Activated T-helper 9 cell treated with anti-CD3 and anti-CD28 coated beads, Interleukin-2, amount 50 U/mL, for 16 hours (primary cell): ENCODE measurements at places on chromosomes 4 and X.

GRCh38 chrX:20143561-20143960 lies 1.9 kb upstream of the EIF1AX start:
- no peak for DNase-seq

GRCh38 chrX:112997991-112998390 lies 157.4 kb upstream of the AMOT start:
- DNase-seq: no peak

- DNase-seq: no peak
Observed at GRCh38 chr4:54165011-54165410, 64.1 kb upstream of the PDGFRA start.

DNA sequence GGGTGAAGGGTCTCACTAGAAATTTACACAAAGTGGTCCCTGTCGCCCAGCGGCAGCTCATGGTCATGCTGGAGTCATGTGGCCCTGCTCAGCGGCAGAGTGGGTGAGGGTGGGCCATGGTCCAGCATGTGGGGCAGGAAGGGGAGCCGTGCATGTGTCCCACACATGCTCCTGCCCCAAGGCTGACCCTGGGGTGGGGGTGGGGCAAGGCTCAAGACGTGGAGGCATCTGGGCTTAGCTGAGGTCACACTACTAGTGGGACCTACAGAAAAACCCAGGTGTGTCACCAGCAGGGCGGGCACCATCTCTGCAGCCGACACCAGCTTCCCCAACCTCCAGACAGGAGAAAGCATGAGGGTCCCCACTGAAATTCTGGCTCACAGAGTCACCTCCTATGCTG lies 42.4 kb downstream of the EVC start:
- no peak for DNase-seq

DNA sequence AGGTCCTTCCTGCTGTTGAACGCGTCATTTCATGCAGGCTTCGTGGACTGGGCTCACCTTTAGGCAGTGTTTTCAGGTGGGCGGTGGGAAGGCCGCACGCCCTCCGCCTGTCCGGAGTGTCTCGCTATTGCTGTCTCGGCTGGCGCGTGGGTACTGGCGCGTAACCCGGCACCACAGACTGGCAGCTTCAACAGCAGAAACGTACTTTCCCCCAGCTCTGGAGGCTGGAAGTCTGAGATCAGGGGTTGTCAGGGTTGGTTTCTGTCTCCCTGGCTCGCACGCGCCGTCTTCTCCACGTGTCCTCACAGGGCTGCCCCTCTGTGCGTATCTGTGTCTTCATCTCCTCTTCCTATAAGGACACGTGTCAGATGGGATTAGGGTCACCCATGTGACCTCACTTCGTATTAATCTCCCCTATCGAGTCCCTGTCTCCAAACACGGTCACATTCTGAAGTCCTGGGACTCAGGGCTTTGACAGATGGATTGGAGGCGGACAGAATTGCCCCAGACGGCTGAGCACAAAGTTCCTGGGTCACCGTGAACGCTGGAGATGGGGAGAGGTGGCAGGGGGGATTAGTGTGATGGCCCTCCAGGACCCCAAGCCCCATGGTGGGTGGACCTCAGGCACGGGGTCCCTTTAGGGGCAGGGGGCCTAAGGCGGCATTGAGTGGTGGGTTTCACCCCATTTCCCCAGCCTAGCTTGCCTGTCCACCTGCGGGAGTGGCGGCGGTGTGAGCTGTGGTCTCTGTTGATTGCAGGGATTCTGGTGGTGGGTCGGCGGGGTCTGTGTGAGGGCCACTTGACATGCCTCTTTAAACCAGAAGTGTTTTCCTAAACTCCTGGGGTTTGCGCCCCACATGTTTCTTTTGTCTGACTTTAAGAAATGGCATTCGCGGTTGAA lies 83.4 kb upstream of the LRPAP1 start:
- DNase-seq: no peak

GRCh38 chr4:86737244-86737643 lies 111.9 kb downstream of the SLC10A6 start:
- DNase-seq: no peak

DNA sequence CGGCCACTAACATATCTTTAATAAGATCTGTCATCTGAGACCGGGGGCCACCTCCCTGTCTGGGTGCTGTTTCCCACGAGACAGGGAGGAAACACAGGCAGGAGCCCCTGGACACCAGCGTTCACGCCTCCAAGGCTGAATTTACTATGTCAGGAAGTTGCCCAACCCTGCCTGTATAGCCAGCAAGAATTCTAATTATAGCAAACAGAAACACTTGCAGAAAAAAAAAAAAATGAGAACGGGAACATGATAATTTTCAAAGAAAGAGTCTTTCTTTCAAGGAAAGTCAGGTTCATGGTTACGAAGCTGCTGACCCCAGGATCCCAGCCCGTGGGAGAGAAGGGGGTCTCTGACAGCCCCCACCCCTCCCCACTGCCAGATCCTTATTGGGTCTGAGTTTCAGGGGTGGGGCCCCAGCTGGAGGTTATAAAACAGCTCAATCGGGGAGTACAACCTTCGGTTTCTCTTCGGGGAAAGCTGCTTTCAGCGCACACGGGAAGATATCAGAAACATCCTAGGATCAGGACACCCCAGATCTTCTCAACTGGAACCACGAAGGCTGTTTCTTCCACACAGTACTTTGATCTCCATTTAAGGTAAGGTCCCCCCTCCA lies at the start of gene IL3RA:
Gene IL3RA (plus strand): TSS at position 455 of the 613 bp plus-strand sequence. CDS start 4,981 bp downstream, outside the sequence.
- DNase-seq: no peak

DNA sequence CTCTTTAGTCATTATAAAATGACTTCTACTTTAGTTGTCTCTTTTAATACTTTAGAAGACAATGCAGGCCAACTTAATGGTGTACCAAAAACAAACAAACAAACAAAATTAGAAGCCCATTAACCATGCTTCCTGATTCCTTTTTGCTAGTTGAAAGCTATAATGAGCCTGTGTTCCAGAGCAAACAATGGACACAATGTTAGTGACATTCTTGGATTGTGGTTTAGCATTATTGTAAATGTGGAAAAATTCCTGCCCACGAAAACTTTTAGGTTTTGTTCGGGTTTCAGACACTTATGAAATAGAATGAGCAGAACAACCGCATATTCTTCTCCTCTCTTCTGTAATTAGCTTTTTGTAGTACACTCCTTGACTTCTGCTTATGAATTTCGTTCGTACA lies 1682.7 kb upstream of the PCDH7 start:
- DNase-seq: no peak

DNA sequence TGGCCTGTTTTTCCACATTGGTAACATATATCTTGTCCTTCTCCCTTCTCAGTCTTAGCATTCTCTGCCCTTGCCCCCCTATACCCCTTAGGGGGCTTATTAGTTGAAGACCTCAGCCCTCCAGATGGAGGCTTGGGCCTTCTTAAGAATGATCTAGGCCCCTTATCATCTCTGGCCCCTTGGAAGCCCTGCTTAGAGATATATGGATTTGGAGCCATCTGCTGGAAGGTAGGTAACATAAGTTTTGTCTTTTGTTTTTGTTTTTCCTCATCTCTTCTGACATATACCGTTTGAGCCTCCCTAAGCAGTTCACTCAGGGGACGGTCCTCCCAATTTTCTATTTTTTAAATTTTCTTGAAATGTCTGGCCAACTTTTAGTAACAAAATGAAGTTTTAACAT lies 48.3 kb upstream of the NAP1L2 start:
- DNase-seq: no peak

DNA sequence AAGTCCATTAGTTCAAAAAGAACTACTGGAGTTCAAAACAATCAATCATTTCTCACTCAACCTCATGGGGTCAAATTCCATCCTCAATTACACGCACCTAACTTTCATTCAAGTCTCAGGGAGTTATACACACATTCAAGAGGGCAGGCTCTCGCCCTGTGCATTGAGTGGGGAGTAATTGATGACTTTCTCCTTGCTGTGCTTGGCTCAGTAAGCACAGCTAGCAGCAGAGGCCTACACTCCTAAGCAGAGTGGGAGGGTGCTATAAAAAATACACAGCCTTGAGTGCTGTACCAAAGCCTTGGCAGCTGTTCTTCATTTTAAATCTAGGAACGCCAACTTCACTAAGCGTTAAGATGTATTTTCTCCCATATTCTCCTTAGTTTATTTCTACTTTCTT lies 958.3 kb upstream of the ADGRL3 start:
- DNase-seq: no peak

DNA sequence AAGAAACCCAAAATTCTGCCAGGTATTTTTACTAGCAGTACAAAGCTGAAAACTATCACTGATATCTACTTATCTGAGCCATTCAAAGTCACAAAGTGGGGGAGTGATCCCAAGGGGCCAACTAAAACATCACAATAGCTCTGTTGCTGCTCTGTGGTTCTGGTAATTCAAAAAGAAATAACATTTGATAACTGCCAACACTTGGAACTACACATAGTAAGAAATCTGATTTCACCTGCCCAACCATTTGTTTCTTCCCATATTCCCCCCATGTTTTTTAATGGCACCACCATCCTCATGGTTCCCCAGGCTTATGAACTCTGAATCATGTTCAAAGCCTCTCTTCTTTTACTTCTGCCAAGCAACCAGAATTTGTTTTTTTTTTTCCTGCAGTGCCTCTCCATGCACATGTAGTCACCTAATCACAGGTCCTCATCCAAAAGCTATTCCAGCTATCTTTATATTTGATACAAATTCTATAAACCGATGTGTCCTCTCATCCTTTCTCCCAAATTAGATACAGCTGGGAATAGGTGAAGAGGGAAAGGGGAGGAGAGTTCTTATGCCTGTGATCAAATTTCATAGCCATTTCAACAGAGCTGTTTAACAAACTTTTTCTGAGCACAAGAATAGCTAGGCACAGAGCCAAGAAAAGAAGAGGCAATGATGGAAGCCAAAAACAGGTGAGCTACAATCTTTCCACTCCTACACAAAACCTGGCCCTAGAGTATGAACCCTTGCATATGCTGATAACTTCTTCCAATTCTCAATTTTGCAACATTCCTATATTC lies 7.7 kb downstream of the AMMECR1 start:
- DNase-seq: no peak

GRCh38 chr4:168131196-168131595 lies 38.9 kb downstream of the ANXA10 start:
- no peak for DNase-seq

DNA sequence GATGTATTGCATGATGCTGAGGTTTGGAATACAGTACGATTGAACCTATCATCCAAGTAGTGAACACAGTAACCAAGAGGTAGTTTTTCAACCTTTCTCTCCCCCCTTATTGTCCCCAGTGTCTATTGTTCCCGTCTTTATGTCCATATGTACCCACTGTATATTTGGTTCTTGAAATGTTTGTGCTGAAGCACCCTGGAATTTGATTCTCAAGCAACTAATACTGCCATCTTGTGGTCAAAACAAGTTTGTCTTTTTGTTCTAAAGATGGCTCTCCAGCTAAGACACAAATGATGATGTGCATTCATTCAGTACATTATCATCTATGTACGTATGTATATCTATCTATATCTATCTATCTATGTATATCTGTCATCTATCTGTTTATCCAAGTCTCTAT lies 33.5 kb upstream of the DCX start:
- no peak for DNase-seq

DNA sequence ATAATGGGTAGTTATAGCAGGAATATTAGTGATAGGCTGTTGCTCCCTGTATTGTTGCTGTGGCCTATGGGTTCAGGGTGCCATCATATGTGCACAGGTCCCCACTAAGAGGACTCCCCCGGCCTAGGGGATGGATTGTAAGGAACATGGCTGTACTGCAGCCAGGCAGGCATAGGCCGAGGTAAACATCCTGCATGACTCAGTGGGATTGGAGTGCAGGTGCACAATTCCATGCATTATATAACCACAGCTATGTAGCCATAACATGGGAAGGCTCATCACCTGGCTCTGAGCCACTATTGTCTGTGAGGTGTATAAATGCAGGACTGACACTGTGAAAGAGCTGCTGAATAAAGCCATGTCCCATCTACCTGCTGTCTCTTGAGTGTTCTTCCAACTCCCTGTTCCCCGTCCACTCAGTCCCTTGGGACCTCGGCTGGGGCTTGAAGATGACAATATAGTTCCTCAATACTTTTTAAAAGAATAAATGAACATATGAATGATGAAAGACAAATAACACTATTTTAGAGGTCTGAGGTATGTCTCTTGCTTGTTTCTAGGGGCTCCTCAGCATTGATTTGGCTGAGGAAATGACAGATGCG lies 425.2 kb downstream of the IDS start:
- no peak for DNase-seq

DNA sequence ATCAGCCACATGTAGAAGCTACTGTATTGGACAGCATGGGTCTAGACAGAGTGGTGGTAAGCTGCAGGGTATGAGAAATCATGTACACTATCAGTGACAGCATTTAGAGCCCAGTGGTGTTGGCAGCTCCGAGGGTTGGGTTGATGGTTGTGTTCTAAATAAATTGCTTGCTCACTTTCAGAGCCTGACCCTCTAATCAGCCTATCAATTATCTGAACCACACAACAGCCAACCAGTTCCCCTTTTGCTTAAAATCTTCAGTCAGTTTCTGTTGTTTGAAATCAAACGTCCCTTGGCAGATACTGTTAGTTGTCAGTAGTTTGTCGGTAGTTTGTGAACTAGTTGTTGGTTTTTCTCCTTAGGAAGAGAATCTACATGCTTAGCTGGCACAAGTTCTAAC lies 99.8 kb upstream of the RAI2 start:
- DNase-seq: no peak

- DNase-seq: no peak
Observed at GRCh38 chr4:2805712-2806389, 13.0 kb downstream of the SH3BP2 start.

DNA sequence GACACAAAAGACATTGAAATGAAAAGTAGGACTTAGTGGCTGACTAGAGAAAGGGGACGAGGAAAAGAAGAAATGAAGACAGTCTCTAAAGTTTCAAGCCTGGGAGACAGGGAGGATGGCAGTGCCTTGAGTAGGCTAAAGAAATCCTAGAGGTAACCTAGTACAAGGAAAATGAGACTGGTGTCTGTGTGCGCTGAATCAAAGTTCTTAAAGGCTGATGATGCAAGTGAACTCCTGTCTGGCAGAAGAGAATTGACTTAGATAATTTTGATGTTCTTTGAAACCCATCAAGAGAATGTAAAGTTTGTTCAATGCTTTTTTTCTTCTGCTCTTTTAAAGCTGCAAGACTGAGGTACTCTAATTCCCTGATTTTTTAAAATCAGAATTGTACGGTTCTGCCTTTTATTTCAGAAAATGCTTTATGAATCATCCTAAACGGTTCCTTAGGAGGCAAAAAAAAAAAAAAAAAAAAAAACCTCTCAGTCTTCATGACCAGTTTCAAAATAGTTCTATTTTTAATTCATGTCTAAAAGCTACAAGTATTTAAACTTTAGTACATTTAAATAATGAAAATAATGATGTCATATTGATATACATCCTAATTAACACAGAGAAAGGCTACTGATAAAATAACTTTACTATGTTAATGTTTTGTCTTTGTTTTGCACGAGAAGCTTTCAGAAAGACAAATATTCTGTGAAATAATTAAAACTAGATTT lies 189.8 kb downstream of the PPP3CA start:
- DNase-seq: no peak

DNA sequence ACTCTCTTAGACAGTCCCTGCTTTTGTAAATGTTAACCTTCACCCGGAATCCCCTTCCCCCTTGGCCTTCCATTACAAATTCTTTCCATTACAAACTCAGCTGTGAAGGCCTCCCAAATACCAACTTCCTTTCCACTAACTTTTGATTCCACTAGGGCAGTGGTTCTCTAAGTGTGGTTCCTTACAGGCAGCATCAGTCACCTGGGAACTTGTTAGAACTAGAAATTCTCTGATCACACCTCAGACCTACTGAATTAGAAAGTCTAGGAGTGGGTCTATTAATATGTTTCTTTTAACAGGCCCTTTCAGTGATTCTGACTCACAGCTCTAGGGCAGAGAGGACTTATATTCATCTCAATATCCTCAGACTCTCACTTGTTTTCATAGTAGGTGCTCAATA lies 19.0 kb upstream of the MRPL1 start:
- no peak for DNase-seq
